ENCODE measurements at places on chromosomes 13 and 19.

- DNase-seq = no peak
These were observed 128.1 kb downstream of the KL start for GRCh38 chr13:33144358-33144784.

- DNase-seq = no peak
These were observed 108.9 kb downstream of the RBM26 start for GRCh38 chr13:79297128-79297527.

DNA sequence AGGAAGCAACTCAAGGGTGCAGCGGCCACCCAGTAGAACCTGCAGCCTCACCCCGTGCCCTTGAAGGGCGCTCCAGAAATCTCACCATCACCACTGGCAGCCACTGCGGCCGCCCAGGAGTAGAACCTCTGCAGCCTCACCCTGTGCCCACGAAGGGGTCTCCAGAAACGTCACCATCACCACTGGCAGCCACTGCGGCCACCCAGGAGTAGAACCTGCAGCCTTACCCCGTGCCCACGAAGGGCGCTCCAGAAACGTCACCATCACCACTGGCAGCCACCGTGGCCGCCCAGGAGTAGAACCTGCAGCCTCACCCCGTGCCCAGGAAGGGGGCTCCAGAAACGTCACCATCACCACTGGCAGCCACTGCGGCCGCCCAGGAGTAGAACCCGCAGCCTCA lies 336.0 kb downstream of the TEX29 start:
- DNase-seq = no peak

- no peak for DNase-seq
These were observed 54.7 kb upstream of the GAS6 start for GRCh38 chr13:113918580-113918979.

GRCh38 chr19:48780631-48781391 lies 25.5 kb downstream of the FGF21 start:
- no peak for DNase-seq

- no peak for DNase-seq
These were observed 2255.6 kb upstream of the PCDH20 start for GRCh38 chr13:63671296-63671695.

DNA sequence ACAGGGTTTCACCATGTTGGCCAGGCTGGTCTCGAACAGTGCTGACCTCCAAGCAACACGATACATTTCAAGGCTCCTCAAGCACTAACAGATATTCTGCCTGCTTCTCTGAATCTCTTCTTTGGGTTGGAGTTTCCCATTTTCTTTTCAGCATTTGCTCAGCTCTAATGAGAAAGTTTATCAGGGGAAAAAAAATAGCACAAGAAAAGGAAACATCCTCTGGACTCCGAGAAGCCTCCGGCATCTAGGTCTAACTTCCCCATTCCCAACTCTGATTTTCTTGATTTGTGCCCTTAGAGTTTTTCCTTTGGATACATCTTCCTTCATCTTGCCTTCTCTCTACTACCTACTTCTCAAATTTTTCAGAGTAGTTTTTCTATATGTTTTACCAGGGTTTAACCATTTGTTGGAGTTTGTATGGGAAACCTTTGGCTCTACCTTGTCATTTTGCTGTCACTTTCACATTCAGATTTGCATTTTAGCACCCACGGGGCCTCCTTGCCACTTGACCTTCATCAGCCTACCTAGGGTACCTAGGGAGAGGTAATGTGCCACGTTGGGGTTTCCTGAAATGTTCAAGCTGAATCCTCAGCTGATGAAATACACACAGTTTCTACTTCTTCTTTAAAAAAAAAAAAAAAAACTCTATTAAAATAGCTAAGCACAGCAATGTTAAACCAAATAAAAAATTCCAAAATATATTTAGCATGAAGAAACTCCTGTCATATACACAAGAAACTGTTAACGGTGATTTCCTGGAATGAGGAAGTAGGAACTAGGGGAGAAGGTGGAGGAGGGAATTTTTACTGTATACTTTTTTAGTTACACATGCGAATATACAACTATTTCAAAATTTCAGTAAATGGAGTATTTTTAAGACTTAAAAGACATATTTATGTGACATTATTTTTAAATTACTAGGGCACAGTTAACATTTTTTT lies 5.1 kb upstream of the USP12 start:
- DNase-seq = no peak

DNA sequence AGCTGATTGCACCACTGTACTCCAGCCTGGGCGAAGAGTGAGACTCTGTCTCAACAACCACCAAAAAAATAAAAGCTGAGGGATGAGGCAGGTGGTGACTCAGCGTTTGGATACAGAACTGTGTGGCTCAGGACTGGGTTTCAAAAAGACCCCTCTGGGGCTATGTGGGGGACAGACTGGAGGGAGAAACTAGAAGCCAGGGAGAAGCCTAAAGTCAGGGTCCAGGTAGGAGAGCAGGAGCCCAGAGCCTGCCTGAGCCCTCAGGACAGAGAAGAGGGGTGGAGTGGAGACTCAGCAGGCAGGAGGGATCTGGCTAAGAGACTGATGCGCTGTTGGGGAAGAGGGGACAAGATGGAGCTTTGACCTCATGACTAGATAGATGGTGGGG lies 1.8 kb upstream of the CD37 start:
- no peak for DNase-seq

DNA sequence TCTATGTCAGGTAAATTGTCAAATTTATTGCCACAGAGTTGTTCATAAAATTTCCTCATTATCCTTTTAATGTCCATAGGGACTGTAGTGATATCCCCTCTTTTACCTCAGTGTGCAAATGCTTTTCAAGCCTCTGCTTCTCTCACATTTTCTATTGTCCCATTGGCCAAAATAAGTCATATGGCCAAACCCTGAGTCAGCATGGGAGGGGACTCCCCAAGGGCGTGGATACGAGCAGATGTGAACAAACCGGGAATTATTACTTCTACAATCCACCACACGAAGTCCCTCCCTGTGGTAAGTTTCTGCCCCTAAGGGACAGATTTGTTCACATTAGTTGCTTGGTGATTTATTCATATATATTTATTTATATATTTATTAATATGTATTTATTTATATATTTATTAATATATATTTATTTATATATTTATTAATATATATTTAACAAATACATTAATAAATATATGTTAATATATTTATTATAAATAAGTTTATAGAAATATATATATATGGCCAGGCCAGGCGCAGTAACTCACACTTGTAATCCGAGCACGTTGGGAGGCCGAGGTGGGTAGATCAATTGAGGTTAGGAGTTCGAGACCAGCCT lies 20.1 kb upstream of the CAMSAP3 start:
- no peak for DNase-seq

DNA sequence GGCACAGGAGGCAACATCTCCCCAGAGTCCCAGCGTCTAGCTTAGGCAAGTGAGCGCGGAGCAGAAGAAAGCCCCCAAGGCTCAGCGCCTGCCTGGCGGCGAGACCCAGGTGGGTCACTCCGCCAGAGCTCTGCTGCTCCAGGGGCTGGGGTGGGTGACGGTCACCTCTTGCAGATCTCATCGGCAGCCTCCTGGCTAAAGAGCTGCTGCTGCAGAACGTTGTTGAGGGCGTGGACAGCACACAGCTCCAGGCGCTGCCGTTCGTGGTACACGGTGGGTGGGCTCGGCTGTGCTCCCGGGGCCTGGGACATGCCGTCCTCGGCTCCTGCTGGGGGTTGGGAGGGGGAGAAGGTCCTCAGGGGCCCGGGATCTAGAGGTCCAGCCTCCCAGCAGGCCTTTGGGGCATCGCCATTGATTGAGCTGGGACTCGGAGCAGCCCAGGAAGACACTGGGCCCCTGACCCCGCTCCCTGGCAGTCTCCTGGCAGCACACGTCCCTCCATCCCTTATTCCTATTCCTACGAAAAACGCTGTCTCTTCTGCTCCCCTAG lies 795 bp downstream of the JOSD2 start:
- no peak for DNase-seq

DNA sequence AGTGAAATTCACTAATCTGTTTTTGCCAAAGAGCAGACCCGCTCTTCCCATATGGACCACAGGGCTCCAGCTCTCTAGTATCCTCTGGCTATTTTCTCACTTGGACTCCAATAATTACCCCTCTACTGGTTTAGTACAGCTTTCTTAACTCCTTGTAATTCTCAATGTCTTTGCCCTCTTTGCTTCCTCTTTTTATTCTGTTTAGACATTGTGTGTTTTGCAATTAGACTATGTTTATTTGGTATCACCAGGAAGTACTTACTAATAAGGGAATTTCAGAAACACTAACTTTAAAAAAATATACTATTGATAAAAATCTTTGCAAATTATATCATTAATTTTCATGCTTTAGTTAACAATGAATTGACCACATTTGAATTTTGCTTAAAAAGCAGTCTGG lies 111.6 kb upstream of the OBI1 start:
- DNase-seq = no peak

- no peak for DNase-seq
These were observed 15.0 kb downstream of the EPS15L1 start for GRCh38 chr19:16456652-16457194.

GRCh38 chr13:74090869-74091605 lies 43.2 kb downstream of the KLF12 start:
- no peak for DNase-seq

DNA sequence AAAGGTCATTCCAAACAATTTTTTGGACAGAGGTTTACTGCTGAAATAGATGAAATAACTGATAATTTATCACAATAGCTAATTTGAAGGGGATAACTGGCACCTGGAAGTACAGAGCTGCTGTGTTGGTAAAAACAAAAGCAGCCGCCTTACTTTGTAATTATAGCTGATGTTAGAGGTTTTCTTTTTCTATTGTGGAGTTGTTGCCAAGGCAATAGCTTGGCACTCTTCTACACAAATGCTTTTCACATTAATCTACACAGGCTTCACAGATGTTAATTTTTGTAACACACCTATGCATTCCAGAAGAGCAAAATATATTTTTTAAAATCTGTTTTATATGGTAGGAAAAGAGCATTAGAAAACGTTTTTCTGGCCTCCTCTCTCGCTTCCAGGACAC lies 56.9 kb downstream of the LACC1 start:
- DNase-seq = no peak

DNA sequence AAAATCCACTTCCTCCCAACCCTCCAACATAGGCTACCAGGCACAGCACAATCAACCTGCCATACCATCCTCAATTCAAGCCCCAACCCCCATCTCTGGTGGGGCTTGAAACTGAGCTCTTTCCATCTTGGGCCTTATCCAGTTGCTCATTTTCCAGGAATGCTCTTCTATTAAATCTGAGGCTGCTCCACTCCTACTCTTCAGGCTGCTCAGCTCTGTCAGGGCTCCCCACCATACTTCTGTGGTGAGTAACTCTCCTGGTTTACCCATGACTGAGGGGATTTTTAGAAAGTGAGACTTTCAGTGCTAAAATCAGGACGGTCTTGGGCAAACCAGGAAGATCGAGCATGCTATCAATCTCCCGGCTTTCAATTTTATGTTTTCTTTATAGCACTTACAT lies 512.8 kb downstream of the LMO7 start:
- no peak for DNase-seq

- DNase-seq = no peak
These were observed 68.4 kb upstream of the VSTM2B start for GRCh38 chr19:29457413-29457812.

DNA sequence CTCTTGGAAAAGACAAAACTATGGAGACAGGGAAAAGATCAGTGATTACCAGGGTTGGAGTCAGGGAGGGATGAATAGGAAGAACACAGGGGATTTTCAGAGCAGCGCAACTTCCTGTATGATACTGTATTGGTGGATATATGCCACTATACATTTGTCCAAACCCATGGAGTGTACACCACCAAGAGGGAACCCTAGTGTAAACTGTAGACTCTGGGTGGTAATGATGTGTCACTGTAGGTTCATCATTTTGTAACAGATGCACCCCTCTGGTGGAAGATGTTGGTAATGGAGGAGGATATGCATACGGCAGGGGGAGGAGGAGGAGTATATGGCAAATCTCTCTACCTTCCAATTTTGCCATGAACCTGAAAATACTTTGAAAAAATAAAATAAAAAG lies 68.1 kb downstream of the UFM1 start:
- no peak for DNase-seq

DNA sequence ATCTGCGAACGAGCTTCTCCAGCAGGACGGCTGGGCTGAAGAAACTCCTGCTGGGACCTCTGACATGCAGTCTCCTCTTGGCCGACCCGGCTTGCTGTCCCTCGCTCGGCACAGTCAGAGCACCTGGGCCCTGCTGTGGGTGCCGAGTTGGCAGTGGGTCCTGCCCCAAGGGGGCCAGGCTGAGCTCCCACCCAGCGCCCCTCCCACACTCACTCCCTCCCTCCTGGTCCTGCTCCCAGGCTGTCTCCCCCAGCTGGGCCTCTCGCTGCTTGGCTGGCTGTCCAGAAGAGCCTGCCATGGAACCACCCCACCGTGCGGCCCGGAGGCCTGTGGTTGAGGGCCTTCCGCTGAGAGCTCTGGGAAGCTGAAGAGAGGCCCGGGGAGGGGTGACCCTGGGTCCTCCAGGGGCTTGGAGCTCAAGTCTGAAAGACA lies 6.0 kb downstream of the AKT2 start:
- no peak for DNase-seq

GRCh38 chr13:58883405-58883804 lies 1251.9 kb downstream of the PCDH17 start:
- DNase-seq = no peak

DNA sequence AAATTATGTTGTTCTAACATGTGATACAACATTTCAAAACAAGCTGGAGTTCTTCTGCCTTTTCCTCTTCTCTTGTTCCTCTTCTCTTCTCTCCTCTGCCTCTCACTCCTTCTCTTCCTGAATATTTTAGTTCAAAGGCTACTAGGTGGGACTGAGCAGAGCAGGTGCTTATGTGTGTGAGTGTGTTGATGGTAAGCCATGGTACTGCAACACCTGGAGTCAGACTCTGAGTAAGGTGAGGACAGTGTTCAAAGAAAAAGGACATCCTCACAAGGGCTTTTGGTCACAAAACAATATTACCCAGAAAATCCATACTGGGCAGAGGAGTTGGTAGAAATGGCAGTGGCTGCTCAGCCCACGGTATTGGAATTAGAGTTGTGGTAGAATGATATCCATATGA lies 1188.7 kb downstream of the SLITRK1 start:
- no peak for DNase-seq

- DNase-seq = no peak
These were observed 41.2 kb downstream of the ABCC4 start for GRCh38 chr13:95260031-95260525.

- DNase-seq = no peak
These were observed 44.0 kb downstream of the MIPEP start for GRCh38 chr13:23845105-23845725.

DNA sequence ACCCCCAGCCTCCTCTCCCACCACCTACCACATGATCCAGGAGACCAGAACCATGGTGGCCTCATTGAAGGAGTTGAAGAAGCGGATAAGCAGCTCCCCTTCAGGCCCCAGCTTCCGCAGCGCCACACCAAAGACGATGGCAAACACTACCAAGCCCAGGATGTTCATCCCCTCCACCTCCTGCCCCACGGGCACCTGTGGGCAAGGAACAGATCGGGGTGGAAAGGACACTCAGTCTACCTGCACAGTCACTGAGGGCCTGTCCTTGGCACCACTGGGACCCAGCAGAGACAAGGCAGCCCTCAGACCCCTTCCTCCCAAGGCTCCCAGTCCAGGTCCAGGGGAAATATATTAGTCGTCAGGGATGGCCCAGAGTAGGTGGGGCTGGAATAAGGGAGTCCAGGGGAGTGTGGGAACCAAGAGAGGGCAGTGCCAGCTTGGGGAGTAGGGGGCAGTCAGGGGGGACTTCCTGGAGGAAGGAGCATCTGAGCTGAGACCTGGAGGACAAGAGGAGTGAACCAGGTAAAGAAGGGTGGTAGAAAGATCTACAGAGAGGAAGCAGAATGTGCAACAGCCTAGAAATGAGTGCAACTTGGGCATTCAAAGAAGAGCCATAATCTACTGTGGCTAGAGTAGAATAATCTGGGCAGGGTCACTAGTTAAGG lies 5.9 kb downstream of the SLC1A5 start:
- no peak for DNase-seq

GRCh38 chr13:103062079-103062478 lies 4.1 kb downstream of the SLC10A2 start:
- no peak for DNase-seq

All from ascending aorta (tissue), 2 donors.